Large intestine (tissue), 12 donors: ENCODE measurements at places on chromosomes 13 and 19. TPM values are rescaled to one million over a fixed set of nuclear protein-coding genes. Genes with fewer than 3 reads are reported as not detected.

GRCh38 chr13:27955014-27955591 lies 14.0 kb downstream of the CDX2 start:
- peaks cover 26% of the 10 kb centered on the region for H3K4me1 ChIP-seq
- H3K27me3 ChIP-seq: peaks cover 41% of the 10 kb centered on the region

Gene PRKCG
- 0.67 TPM for polyA plus RNA-seq

Gene CALR3
- 0.04 TPM for polyA plus RNA-seq

Gene MBD3L3
- not detected for polyA plus RNA-seq

Gene SPINT2
- 390 TPM for polyA plus RNA-seq

DNA sequence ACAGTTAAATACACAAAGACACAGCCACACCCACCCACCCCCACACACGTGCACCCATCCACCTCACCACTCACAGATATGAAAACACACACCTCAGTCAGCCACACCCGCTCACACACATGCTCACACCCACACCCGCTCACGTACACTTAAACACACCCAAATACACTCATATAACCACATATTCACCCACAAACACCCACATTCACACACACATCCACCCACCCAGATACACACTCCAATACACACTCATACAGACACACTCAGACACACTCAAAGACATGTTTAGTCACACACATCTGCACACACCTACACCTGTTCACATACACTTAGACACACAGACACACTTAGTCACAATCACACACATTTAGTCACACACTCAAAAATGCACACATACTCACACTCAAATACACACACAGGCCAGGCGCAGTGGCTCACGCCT lies 30.6 kb downstream of the ADGRL1 start:
- no peaks in the 10 kb centered on the region for H3K27me3 ChIP-seq
- no peak overlapping the region for H3K4me3 ChIP-seq
- no peak overlapping the region for H3K27ac ChIP-seq
- no peaks in the 10 kb centered on the region for H3K4me1 ChIP-seq
- DNase-seq: no peak

DNA sequence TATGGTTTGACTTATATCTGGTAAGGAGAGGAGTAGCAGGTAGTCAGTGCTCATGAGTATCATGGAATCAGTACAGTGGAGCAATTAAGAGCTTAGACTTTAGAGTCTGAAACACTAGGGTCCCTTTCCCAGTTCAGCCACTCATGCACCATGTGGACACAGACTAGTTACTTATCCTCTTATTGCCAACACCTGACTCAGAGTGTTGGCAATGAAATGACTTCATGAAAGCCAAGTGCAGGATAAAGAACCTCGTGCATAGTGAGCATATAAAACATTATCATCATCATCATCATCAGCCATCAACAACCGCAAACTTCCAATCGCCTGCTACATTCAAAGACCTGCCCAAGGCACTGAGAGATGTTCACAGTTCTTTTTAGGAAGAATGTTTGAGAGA lies 164.2 kb downstream of the FOXO1 start:
- H3K27me3 ChIP-seq: peaks cover 1% of the 10 kb centered on the region
- peaks cover 5% of the 10 kb centered on the region for H3K4me1 ChIP-seq
- no peak overlapping the region for H3K4me3 ChIP-seq
- no peak overlapping the region for H3K27ac ChIP-seq
- no peak for DNase-seq

DNA sequence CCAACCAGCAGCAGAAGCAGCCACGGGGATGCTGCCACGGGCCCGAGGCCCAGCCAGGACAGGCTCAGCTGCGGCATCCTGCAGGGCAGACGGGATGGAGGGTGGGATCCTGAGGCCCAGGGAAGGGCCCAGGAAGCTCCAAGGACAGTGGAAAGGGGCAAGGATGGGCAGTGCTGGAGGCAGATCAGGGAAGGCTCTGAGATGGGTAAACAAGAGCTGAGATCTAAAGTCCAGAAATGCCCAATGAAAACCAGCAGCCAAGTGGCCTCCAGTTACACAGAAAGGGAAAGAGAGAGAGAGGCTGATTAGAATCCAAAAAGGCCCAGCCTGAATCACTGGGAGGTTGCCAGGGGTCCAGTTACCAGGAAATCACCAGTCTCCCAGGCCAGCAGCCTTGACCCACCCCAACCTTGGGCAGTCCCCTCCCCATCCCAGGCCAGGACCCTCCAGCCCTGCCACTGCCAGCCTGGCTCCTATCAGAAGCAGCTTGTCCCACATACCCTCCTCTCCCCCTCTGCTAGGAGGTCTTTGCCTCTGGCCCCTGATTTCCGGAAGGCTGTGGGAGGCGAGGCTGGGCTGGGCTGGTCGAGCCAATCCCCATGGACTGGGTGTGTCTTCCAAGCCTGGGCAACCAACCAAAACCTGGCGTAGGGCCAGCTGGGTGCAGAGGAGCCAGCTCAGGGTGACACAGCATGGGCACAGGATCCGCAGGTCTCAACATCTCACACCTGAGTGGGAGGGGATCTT lies at the start of gene CYP4F11:
Gene CYP4F11, minus strand, starts transcription at position 198 of the 747 bp plus-strand sequence. Its CDS starts 121 bp downstream, at position 77.
- peak; percentile 36 for DNase-seq
- peaks cover 24% of the 10 kb centered on the region for H3K27me3 ChIP-seq
- H3K36me3 ChIP-seq: no peaks in the 10 kb centered on the region
- no peaks in the 10 kb centered on the region for H3K4me1 ChIP-seq

Gene DKKL1
- polyA plus RNA-seq: 0.91 TPM

Gene CLEC4M
- 0.09 TPM for polyA plus RNA-seq

Gene IGFL3
- not detected for polyA plus RNA-seq

DNA sequence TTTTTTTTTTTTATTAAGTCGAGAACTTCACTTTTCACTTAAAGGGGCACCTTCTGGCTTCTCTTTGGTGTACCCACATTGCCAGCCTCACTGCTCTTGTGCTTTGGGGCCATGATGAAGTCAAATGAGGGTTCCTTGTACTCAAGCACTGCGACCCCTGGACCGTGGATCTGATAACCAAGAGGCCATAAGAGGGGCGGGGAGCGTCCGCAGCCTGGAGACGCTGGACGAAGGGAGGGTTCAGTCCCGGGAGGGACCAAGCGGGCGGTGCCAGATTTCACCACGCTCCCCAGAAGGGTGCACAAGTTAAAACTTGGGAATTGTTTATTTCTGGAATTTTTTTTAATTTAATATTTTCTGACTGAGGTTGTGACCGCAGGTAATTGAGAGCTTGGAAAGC lies 53.3 kb upstream of the SOX1 start:
- H3K4me3 ChIP-seq: no peak overlapping the region
- H3K27me3 ChIP-seq: no peaks in the 10 kb centered on the region
- no peak overlapping the region for H3K27ac ChIP-seq
- H3K36me3 ChIP-seq: no peaks in the 10 kb centered on the region
- DNase-seq: no peak

Gene CBLC
- 49.5 TPM for polyA plus RNA-seq
